ENCODE measurements at places on chromosomes 2 and 18.
A peak's percentile ranks its signal among the peaks of the same experiment; 100 is the strongest.

GRCh38 chr2:218019411-218020060 is 16.7 kb upstream of the TNS1 start:
- DNase-seq, result no peak

DNA sequence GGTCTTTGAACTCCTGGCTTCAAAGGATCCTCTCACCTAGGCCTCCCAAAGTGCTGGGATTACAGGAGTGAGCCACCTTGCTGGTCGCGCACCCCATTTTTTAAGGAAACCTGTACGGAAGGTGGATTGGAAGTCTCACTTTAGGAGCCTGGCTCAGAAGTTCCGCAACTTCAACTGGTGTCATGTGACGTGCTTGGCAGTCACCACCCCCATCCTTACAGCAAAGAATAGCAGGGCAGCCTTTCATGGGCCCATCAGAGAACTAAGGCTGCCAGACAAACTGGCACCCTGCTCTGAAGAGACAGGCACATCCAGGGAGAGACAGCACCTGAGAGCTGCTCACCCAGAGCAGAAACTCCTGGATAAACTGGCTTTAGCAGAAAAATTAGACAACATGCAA is 3.3 kb upstream of the SLC66A2 start:
- DNase-seq, result no peak

GRCh38 chr2:8193146-8193545 is 488.7 kb upstream of the ID2 start:
- DNase-seq, result no peak

DNA sequence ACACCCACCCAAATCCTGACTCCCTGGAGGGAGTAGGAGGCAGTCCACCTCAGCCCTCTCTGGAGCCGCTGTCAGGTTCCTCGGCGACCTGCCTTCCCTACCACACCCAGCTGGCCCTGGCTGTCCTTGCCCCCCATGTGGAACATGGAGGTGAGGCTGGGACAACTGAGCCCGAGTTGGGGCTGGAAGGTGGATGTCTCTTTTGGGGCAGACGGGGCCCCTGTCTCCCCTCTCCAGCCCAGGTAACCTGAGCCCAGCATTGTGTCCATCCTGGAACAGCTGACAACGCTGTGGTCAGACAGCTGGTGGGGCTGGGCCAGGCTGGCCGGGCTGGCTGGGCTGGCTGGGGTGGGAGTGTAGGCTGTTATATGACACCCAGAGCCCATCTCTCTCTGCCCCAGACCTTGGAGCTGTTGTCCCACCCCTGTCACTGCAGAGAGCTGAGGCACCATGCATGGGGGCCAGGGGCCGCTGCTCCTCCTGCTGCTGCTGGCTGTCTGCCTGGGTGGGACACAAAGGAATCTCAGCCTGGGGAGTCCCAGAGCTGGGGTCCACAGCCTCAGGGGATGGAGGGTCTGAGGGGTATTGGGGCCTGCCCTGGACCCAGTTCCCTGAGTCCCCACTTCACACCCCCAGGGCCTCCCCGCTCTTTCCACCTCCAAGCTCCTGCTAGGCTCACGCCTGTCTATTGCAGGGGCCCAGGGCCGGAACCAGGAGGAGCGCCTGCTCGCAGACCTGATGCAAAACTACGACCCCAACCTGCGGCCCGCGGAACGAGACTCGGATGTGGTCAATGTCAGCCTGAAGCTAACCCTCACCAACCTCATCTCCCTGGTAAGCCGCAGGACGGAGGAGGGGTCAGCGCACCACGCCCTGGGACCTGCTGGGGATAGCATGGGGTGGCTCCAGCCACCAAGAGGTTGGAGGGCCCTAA is at the start of gene CHRNG:
CHRNG (plus strand) TSS at position 395 of the 934 bp plus-strand sequence; CDS start at position 451, 56 bp downstream.
- DNase-seq, result no peak

- DNase-seq, result peak; percentile 96
Observed at GRCh38 chr2:30234180-30234971, 3.0 kb downstream of the LBH start.
